ENCODE measurements at places on chromosomes 3 and 15. TPM values are rescaled to one million over a fixed set of nuclear protein-coding genes. Genes with fewer than 3 reads are reported as not detected.

The GPR160 gene
- total RNA-seq, result 195 TPM

The GMNC gene
- total RNA-seq, result not detected

The STAB1 gene
- total RNA-seq, result 69.2 TPM

The RASL12 gene
- 16.1 TPM for total RNA-seq

DNA sequence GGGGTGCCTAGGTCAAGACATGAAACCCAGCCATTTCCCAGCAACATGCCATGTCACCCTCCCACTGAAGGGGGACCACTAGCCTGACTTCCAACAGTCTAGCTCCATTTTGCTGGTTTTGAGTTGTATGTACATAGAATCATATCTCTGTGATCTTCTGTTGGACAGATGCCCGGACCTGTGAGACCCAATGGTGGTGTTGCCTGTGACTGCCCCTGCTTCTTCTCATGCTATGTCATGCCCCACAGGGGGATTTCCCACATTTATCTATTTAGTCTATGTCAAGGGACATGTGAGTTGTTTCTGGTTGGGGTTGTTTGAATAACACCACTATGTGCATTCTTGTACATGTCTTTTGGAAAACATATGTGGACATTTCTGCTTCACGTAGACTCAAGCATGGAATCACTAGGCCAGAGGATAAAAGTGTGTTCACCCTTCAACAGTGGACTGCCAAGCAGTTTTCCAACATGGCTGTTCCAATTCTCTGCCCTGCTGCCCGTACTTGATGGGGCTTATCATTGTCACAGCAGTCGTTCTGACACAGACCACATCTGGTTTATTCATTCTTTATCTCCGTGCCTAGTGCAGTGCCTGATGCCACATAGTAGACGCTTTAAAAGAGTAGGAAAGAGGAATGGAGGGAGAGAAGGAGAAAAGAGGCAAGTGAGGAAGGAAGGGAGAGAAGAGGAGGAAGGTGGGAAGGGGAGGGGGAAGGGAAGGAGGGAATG, 114.4 kb downstream of the TPRA1 start:
- no peaks in the 10 kb centered on the region for H3K36me3 ChIP-seq
- DNase-seq, result no peak
- no peak overlapping the region for H3K4me3 ChIP-seq

DNA sequence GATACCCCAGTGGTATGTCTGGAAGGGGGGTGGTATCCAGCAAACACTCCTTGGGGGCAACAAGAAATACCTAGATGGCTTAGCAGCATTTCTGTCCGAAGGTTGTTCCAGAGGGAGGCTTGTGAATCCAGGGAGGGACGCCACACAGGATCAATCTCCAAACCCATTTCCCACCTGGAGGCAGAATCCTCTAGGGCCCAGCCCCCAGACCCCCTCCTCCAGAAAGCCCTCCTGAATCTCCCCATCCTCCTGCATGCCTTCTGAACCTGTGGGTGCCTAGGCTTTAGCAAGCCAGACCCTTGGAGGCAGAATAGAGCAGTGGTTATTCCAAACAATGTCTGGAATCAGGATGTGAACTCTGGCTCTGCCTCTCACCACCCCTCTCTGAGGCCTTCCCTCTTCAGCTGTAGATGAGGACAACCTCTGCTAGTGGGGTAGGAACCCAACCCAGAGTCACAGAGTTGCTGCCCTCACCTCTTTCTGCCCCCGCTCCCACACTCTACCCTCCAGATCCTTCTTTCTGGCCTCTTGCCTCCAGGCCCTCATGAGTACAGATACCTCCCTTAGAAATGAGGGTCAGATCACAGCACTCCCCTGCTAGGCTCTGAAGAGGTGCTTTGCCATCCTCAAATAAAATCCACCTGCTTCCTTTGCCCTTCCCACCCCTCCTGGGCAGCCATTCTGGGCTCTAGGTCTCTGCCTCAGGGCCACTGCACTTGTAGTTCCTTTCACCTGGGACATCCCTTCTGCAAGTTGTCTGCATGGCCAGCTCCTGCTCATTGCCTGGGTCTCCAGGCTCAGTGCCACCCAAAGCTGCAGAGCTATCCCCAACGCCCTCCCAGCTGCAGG, 8.1 kb downstream of the CISH start:
- no peak for DNase-seq
- H3K4me3 ChIP-seq, result no peak overlapping the region
- H3K4me1 ChIP-seq, result peaks cover 31% of the 10 kb centered on the region
- H3K36me3 ChIP-seq, result no peaks in the 10 kb centered on the region
- no peaks in the 10 kb centered on the region for H3K27me3 ChIP-seq
